ENCODE measurements at places on chromosomes 5 and 9. TPM values are rescaled to one million over a fixed set of nuclear protein-coding genes. Genes with fewer than 3 reads are reported as not detected.

The TAS2R1 gene
- not detected for total RNA-seq

The ERP44 gene
- total RNA-seq = 23.3 TPM

The STPG3 gene
- not detected for total RNA-seq

The SOX30 gene
- total RNA-seq = 0.33 TPM

The FBP2 gene
- total RNA-seq = not detected

The CATSPER3 gene
- 0.88 TPM for total RNA-seq
